ENCODE measurements at places on chromosomes 16 and 17.

- no peak for DNase-seq
Measured at GRCh38 chr17:42553866-42554249, 1.1 kb downstream of the HSD17B1 start.

GRCh38 chr16:578232-578869 is 8.6 kb downstream of the PIGQ start:
- no peak for DNase-seq

DNA sequence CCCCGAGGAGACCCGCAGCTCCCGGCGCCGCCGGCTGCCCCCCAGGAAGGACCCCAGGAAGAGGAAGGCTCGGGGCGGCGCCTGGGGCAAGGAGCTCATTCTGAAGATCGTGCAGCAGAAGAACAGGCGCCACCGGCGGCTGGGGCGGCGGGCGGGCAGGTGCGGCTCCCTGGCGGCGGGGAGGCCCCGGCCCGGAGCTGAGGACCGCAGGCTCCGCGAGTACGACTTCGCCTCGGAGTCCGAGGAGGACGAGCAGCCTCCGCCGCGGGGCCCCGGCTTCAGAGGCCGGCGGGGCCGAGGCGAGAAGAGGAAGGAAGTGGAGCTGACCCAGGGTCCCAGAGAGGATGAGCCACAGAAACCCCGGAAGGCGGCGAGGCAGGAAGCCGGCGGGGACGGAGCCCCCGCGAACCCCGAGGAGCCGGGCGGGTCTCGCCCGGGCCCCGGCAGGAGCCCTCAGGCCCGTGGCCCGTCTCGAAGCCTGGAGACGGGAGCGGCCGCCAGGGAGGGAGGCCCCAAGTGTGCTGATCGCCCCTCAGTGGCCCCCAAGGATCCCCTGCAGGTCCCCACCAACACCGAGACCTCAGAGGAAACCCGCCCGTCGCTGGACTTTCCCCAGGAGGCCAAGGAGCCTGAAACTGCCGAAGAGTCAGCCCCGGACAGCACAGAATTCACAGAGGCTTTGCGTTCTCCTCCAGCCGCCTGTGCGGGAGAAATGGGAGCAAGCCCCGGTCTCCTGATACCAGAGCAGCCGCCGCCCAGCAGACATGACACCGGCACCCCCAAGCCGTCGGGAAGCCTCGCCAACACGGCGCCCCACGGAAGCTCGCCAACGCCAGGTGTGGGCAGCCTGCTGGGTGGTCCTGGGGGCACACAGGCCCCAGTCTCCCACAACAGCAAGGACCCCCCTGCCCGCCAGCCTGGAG is 22.3 kb upstream of the ZFPM1 start:
- no peak for DNase-seq

GRCh38 chr17:83189044-83190003 is 109.9 kb downstream of the METRNL start:
- DNase-seq = peak; percentile 71

GRCh38 chr17:3803308-3803640 is 2.3 kb upstream of the ITGAE start:
- DNase-seq = no peak

DNA sequence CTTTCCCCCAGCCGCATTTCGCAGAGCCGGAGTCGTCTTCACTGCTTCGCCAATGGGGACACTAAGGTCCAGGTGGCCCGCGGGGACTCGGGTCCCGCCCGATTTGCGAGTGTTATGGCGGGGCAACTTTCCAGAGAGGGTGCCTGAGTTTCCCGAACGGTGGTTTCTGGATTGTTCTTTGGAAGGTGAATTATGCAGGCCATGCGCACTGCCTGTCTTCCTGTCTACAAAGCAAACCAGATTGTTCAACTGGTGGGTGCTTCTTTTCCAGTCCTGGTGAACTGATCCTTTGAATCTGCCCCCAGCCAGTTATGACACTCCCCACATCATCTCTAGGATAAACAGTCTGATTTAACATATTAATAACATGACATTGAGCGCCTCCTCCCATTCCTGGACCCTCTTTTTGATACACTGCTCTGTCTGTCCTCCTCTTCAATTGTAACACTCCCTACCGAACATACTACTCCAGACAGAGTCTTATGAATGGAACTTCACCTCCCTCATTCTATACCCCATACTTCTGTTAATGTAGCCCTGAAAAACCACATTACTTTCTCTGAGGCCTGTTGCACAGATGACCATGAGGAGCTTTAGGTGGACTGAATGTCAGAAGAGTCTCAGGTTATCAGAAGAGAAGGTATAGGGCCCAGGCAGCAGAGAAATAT is 159.0 kb downstream of the RAB11FIP4 start:
- no peak for DNase-seq

DNA sequence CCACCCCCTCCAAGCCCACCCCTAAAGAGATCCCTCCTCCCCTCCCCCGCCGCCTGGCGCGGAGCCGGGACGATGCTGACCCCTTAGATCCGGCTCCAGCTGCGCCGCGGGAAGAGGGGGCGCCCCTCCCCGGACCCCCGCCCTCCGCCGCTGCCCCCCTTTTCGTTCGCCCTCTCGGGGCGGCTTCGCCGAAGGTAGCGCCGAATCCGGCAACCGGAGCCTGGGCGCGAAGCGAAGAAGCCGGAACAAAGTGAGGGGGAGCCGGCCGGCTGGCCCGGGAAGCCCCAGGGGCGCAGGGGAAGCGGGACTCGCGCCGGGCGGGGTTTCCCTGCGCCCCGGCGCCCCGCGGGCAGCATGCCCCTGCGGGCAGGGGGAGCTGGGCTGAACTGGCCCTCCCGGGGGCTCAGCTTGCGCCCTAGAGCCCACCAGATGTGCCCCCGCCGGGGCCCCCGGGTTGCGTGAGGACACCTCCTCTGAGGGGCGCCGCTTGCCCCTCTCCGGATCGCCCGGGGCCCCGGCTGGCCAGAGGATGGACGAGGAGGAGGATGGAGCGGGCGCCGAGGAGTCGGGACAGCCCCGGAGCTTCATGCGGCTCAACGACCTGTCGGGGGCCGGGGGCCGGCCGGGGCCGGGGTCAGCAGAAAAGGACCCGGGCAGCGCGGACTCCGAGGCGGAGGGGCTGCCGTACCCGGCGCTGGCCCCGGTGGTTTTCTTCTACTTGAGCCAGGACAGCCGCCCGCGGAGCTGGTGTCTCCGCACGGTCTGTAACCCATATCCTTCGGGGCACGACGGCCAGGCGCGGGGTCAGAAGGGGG is 623 bp downstream of the CACNA1G start:
- DNase-seq = no peak

DNA sequence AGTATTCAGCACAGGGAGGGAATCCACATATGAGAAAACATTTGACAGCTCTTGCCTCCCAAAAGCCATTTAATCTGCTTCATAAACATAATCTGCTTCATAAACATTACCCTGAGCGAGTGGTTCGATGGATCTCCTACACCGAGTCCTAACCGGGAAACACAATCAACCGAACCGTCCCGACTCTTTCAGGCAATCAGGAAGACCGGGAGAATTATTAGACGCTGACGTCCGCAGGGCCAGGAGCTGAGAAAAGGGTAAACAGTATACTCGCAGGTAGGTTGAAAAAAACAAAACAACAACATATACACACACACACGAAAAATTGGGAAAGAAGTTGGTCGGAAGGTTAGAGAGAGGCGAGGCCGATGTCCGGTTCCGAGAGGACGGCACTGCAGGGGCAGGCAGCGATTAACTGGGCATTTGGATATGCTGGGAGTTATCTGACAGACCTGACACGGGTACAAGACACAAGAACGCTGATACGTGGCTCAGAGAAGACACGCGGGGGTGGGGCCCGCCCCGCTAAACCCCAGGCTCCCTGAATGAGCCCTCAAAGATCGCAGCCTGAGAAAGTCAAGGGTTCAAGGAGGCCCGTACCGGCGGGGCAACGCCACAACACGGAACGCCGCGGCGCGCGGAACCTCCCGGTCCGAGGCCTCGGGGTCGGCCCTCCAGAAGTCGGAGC is 585 bp downstream of the AP1G1 start:
- no peak for DNase-seq

DNA sequence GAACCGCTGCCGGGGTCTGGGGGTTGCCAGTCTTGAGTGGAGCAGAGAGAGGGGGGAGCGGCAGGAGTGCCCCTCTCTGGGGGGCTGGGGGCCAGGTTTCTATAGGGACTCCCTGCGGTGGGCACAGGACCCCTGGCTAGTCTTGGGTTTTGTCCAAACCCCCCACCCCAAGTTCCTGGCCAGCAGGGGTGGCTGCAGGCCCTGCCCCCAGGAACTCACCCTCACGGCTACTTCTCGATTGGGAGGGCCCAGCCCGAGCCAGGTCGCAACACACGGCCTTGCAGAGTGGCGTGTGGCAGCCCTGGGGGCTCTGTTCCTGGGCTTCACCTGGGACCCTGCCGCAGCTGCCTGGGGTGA is 601 bp downstream of the CDH15 start:
- DNase-seq = no peak

- DNase-seq = no peak
Measured at GRCh38 chr17:44111777-44112176, 11.7 kb downstream of the HDAC5 start.

- DNase-seq = no peak
Measured at GRCh38 chr17:58309918-58310259, 18.7 kb downstream of the TSPOAP1 start.

- DNase-seq = peak; percentile 58
Measured at GRCh38 chr17:42518755-42519545, 17.1 kb upstream of the NAGLU start.

GRCh38 chr17:71080937-71081336 is 911.6 kb downstream of the KCNJ2 start:
- no peak for DNase-seq

All from tibial nerve (tissue), 4 donors.